ENCODE measurements at places on chromosomes 4 and X. TPM values are rescaled to one million over a fixed set of nuclear protein-coding genes. Genes with fewer than 3 reads are reported as not detected.

F8A3 gene
- total RNA-seq = 33.1 TPM

GAB3 gene
- total RNA-seq = 1.5 TPM

SYP gene
- 0.55 TPM for total RNA-seq

SOWAHB gene
- total RNA-seq = 1.8 TPM

CXCL11 gene
- total RNA-seq = 0.23 TPM

CXXC4 gene
- 1.2 TPM for total RNA-seq

GPR50 gene
- not detected for total RNA-seq

- DNase-seq = no peak
- H3K27me3 ChIP-seq = no peaks in the 10 kb centered on the region
- no peaks in the 10 kb centered on the region for H3K36me3 ChIP-seq
- no peak overlapping the region for H3K4me3 ChIP-seq
Measured at GRCh38 chrX:66931713-66932112, 292.8 kb upstream of the EDA2R start.

DNA sequence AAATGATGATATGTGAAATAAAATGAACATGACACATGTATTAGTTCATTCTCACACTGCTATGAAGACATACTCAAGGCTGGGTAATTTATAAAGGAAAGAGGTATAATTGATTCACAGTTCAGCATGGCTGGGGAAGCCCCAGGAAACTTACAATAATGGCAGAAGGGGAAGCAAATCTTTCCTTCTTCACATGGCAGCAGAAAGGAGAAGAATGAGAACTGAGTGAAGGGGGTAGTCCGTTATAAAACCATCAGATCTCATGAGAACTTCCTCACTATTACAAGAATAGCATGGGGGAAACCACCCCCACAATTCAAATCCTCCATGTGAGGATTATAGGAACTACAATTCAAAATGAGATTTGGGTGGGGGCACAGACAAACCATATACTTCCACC, 243.9 kb upstream of the GYPA start:
- no peak overlapping the region for H3K27ac ChIP-seq
- no peak for DNase-seq
- no peak overlapping the region for H3K4me3 ChIP-seq
- H3K27me3 ChIP-seq = no peaks in the 10 kb centered on the region
- H3K4me1 ChIP-seq = no peaks in the 10 kb centered on the region

DNA sequence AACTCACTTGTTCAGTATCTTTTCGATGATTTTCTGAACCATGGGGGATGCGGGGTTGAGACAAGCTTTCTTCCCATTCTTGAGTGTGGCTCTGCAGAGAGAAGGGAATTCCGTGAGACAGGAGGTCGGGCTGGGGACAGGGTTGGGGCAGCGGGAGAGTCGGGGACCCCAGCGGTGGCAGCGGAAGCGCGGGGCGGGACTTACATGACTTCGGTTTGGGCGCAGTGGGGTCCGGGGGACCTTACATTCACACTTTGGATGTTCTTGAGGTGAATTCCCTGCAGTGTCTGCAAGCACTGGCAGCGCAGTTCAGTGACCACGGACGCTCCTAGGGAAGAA, 434 bp downstream of the CXCL3 start:
- no peaks in the 10 kb centered on the region for H3K36me3 ChIP-seq
- H3K4me3 ChIP-seq = peak overlapping the region; percentile 44
- no peak overlapping the region for H3K27ac ChIP-seq
- no peak for DNase-seq
- H3K27me3 ChIP-seq = no peaks in the 10 kb centered on the region
- no peaks in the 10 kb centered on the region for H3K4me1 ChIP-seq

GRCh38 chrX:100696699-100697351, 35.1 kb downstream of the SYTL4 start:
- no peaks in the 10 kb centered on the region for H3K36me3 ChIP-seq
- H3K4me3 ChIP-seq = no peak overlapping the region

GRCh38 chr4:183356173-183356830, 34.1 kb upstream of the CLDN24 start:
- no peak for DNase-seq
- H3K36me3 ChIP-seq = no peaks in the 10 kb centered on the region
- H3K27me3 ChIP-seq = no peaks in the 10 kb centered on the region
- no peaks in the 10 kb centered on the region for H3K4me1 ChIP-seq
- H3K4me3 ChIP-seq = no peak overlapping the region
- no peak overlapping the region for H3K27ac ChIP-seq

DNA sequence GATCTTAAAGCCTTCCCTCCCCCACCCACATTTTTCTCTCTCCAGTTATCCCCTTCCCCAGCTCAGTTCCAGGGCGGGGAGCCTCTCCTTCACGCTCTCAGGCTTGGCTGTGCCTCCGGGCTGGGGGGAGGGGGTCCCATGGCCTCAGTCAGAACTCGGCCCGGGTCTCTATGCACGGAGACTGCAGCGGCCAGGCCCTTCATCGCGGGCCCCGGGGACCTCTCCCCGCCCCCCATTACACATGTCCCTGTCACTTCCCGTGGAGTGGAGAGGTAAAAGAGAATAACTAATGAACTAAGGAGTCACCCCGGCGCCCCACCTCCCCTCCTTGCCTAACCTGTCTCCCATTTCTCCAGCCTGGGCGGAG, 838 bp upstream of the PRICKLE3 start:
- no peaks in the 10 kb centered on the region for H3K36me3 ChIP-seq
- peak overlapping the region; percentile 75 for H3K27ac ChIP-seq
- H3K4me1 ChIP-seq = no peaks in the 10 kb centered on the region
- no peak overlapping the region for H3K4me3 ChIP-seq
- no peak for DNase-seq

DNA sequence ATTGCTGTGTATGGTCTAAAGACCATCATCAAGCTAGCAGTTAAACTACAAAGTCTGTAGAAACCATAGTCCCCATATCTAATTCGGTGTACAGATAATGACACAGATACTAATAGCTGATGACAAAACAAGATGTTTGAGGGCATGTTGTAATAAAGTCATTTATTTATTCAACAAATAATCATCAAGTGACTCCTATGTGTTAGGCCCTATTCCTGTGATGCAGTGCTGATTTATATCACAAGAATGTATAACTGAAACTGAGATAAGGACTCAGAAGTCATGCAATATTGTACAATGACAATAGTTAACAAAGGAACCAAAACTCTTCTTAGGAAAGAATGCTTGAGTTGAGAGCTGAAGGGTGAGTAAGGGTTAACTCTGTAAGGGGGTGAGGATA, 315.0 kb upstream of the NR3C2 start:
- H3K27me3 ChIP-seq = no peaks in the 10 kb centered on the region
- H3K4me1 ChIP-seq = no peaks in the 10 kb centered on the region
- no peaks in the 10 kb centered on the region for H3K36me3 ChIP-seq
- no peak for DNase-seq

DNA sequence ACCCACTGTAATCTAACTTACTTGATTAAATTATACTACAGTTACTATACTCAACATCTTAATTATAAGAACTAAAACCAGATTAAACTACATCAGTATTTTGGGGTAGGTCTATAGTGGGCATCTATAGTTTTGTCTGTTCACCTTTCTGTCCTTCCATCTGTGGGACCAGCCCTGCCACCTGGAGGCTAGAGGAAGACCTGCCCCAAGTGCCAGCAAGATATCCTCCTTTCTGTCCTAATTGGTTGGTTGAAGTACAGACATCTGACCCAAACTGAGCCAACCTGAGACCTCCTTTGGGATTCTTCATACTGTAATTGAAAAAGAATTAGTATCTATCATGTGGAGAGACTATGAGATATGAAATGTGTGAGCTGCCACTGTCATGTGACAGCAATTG, 172.2 kb upstream of the TLL1 start:
- no peak for DNase-seq
- H3K27ac ChIP-seq = no peak overlapping the region
- no peaks in the 10 kb centered on the region for H3K27me3 ChIP-seq
- no peak overlapping the region for H3K4me3 ChIP-seq
- H3K4me1 ChIP-seq = no peaks in the 10 kb centered on the region

DNA sequence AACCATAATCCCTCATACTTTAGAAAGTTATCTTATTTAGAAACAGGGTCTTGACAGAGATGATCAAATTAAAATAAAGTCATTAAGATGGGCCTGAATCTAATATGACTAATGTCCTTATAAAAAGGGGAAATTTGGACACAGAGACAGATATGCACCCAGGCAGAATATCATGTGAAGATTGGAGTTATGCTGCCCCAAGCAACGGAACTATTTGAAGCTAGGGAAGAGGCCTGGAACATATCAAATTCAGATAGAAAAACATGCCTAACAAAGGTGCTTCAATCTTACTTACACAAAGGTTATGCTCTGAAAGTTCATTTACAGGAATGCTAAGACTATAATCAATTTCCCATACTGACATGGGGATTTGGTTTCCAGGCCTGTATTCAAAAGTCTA, 112.7 kb upstream of the NAP1L5 start:
- no peak overlapping the region for H3K27ac ChIP-seq
- no peak overlapping the region for H3K4me3 ChIP-seq
- no peaks in the 10 kb centered on the region for H3K36me3 ChIP-seq
- DNase-seq = no peak

DNA sequence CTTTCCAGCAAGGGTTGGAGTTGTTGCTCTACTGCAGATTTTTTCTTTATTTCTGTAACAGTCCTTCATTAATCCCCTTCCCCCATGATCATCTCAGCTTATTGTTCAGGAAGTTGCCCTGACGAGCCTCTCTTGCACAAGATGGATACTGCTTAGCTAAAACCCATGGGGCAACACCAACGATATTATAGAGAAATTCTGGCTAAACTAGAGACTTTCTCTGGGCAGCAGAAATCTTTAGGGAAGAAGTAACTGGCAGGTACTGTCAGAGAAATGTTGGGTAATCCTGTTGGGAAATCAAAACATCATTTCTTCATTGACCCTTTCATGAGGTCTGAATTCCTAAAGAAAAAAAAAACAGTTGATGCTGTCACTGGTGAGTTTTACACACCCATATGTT, 921.3 kb downstream of the NLGN4X start:
- no peaks in the 10 kb centered on the region for H3K27me3 ChIP-seq
- H3K4me1 ChIP-seq = no peaks in the 10 kb centered on the region
- no peak overlapping the region for H3K27ac ChIP-seq
- H3K36me3 ChIP-seq = no peaks in the 10 kb centered on the region

- no peak overlapping the region for H3K27ac ChIP-seq
- H3K27me3 ChIP-seq = no peaks in the 10 kb centered on the region
- DNase-seq = no peak
- H3K4me3 ChIP-seq = no peak overlapping the region
- H3K4me1 ChIP-seq = no peaks in the 10 kb centered on the region
Measured at GRCh38 chrX:100944601-100945000, 15.9 kb upstream of the XKRX start.

DNA sequence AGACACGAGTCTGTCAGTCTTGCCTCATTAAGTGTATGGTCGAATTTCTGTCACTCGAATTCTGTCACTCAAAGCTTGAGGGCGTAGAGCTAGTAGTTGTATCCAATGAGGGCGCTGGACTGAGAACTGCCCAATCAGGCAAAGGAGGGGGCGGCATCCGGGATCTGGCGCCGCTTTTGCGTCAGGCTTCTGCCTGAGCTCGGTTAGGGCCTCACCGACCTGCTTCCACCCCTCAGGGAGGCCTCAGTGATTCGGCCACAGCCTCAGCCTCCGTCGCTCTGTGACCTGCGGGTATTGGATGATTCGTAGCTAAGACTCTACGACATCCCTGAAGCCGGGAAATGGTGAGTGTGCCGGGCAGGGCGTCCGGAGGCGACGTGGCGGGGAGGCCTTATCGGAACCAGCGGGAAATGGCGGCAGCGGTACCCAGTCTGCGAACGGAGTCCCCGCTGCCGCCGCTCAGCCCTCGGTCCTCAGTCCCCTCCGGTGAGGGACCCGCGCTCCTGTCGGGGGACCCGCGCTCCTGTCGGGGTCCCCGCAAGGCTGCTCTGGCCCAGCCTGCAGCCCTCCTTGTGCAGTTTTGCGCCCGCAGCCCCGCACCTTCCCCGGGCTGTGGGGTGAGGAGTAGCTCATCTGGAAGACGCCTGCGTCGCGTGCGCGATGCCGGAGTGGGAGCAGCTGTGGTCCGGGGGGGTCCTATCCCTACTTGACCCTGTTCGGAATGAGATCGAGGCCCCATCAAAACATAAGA, 88.3 kb downstream of the ZNF718 start:
- peak; percentile 52 for DNase-seq
- no peaks in the 10 kb centered on the region for H3K27me3 ChIP-seq
- no peaks in the 10 kb centered on the region for H3K4me1 ChIP-seq
- peak overlapping the region; percentile 53 for H3K27ac ChIP-seq
- no peaks in the 10 kb centered on the region for H3K36me3 ChIP-seq

DNA sequence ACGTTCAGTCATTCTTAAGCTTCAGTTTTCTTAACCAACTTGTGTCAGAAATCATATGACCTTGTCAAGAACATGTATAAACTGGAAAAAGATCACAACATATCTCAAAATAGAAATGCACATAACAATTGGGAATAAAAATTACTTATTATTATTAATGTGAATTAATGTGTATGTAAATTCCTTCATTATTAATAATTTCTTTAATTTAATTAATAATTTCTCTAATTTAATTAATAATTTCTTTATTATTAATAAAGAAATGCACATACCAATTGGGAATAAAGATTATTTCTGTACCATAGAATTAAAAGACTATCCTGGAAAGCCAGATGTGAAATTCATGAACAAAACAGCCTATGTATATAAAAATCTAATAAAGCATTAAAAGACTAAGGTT, 718.5 kb upstream of the PCDH7 start:
- H3K27me3 ChIP-seq = no peaks in the 10 kb centered on the region
- H3K36me3 ChIP-seq = no peaks in the 10 kb centered on the region
- H3K4me3 ChIP-seq = no peak overlapping the region
- DNase-seq = no peak

DNA sequence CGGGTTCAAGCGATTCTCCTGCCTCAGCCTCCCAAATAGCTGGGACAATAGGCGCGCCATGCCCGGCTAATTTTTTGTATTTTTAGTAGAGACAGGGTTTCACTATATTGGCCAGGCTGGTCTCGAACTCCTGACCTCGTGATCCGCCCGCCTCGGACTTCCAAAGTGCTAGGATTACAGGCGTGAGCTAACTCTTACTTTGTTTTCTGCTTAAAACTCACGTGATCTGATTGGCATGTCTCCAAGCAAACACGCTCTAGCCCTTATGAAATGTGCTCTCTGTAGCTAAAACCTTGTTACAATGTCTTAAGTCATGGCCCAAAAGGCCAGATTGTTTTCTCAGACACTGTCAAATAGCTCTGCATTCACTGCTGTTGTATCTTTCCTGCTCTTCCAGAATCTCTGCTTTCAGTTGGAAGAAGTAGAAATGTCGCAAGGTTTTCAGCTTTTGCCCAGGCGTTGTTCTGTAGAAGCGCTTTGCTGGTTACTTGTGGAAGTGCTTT, 39.7 kb upstream of the OGT start:
- DNase-seq = peak; percentile 10
- peak overlapping the region; percentile 38 for H3K4me3 ChIP-seq
- peak overlapping the region; percentile 5 for H3K27ac ChIP-seq
- no peaks in the 10 kb centered on the region for H3K27me3 ChIP-seq
- H3K36me3 ChIP-seq = no peaks in the 10 kb centered on the region

GRCh38 chr4:77564231-77564630, 41.4 kb upstream of the CXCL13 start:
- H3K4me1 ChIP-seq = peaks cover 15% of the 10 kb centered on the region
- peak overlapping the region; percentile 96 for H3K27ac ChIP-seq
- peak; percentile 97 for DNase-seq
- no peaks in the 10 kb centered on the region for H3K36me3 ChIP-seq
- no peak overlapping the region for H3K4me3 ChIP-seq

GRCh38 chrX:11214346-11215190, 78.6 kb upstream of the AMELX start:
- no peaks in the 10 kb centered on the region for H3K4me1 ChIP-seq
- H3K4me3 ChIP-seq = no peak overlapping the region

All from prostate gland (tissue), 2 donors.